Umbilical cord (tissue), 2 donors: ENCODE measurements at places on chromosomes 5 and 9.

DNA sequence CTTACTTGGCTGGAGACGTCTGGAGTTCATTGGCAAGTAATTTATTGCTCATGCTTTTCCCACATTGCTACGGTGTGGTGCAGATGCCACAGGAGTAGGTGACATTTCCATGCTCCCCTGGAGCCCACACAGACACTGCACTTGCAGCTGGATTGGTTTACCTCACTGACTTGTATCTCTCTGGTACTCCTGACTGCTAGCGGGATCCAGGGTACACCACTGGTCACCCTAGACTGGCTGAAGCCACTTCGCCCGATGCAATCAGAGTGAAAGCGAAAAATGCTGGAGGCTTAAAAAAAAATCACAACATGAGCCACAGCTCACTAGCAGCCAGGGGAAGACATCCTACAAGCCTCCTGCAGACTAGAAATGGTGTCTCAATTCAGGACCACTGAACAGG is 32.6 kb upstream of the SLIT3 start:
- DNase-seq = no peak

GRCh38 chr5:51273021-51273420 is 110.2 kb upstream of the ISL1 start:
- DNase-seq = no peak

GRCh38 chr5:128470663-128471062 is 67.4 kb downstream of the FBN2 start:
- DNase-seq = no peak

DNA sequence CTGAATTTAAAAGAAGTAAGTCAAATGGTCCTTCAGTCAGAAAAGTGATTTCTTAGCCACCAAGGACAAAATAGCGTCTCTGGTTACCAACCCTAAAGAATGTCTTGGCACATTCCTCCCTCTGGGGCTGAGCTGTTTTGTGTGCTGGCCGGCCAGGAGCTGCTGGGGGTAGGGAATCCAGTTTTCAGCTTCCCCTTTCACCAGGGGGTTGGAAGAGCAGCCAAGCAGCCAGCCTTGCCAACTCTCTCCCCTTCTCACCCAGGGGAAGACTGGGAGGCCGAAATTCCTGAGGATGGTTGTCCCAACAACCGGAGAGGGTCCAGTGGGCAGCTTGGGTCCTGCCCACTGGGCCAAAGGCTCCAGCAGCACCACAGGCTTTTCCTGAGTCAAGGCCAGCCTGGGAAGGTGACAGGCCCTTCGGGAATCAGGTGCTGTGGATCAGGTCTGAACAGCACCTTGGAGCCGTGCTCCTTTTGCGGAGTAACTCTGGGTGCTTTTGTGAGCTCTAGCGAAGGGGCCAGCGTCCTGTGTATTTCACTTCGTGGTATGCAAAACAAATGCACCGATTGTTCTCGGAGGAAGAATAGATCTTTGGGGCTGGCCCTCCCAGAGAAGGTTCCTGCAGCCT is 4.2 kb downstream of the WWC1 start:
- peak; percentile 55 for DNase-seq

DNA sequence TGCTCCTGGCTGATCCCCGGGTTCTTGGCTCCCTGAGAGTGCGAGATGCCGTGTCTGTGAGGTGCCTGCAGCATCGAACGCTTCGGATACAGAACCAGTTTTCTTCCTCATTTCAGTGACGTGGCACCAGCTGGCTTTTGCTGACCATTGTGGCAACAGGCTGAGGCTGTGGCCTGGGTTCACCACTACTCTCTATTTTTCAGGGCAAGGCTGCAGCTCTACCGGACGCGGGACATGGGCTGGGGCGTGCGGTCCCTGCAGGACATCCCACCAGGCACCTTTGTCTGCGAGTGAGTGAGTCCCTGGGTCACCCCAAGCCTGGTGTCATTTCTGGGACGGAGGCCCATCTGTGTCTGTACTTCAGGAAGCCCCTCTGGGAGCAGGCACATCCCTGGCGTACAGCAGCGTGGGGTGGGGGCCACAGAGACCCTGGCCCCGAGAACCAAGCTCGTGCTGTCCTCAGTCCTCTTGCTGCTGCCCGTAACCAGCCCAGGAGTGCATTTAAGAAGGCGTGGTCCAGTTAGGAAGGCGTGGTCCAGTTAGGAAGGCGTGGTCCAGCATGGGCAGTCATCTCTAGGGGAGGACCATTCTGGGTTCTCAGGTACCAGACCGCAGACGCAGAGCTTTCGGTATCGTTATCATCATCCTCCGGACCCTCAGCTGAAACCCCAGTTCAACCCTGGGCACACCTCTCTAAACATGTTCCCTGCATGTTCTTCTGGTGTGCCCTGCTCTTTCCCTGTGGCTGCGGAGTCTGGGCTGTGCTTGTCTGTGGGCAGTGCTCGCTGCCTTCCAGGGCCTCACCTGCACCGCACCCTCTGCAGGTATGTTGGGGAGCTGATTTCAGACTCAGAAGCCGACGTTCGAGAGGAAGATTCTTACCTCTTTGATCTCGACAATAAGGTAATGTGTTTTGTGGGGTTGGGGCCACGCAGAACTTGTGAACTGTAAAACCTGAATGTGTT is 60.1 kb upstream of the CACNA1B start:
- DNase-seq = no peak

GRCh38 chr9:133140606-133141005 is 19.6 kb upstream of the RALGDS start:
- DNase-seq = no peak

DNA sequence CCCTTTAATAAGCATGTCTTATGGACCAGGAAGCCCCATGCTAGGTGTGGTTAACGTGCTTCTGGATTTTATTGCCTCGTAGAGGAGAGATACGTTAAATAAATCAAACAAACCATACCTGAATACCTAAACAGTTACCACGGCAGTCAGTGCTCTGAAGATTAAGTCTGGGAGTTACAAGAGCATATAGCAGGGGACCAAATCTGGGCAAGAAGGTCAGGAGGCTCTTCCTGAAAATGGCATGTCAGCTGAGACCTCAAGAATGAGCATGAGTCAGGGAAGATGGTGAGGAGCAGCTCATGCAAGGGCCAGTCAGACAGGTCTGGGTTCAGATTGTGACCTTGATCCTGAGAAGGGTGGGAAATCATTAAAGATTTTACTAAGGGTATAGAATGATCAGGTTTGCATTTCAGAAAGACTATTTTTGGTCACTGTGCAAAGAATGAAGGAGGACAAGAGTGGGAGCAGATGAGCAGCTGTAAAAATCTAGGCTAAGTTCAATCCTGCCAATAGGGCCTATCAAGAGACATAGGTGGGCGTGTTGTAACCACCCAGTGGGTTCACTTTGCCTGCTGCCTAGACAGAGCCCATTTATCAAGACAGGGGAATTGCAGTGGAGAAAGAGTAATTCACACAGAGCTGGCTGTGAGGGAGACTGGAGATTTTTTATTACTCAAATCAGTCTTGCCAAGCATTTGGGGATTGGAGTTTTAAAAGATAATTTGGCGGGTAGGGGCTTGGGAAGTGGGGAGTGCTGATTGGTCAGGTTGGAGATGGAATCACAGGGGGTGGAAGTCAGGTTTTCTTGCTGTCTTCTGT is 4.8 kb upstream of the ZNF366 start:
- DNase-seq = no peak

DNA sequence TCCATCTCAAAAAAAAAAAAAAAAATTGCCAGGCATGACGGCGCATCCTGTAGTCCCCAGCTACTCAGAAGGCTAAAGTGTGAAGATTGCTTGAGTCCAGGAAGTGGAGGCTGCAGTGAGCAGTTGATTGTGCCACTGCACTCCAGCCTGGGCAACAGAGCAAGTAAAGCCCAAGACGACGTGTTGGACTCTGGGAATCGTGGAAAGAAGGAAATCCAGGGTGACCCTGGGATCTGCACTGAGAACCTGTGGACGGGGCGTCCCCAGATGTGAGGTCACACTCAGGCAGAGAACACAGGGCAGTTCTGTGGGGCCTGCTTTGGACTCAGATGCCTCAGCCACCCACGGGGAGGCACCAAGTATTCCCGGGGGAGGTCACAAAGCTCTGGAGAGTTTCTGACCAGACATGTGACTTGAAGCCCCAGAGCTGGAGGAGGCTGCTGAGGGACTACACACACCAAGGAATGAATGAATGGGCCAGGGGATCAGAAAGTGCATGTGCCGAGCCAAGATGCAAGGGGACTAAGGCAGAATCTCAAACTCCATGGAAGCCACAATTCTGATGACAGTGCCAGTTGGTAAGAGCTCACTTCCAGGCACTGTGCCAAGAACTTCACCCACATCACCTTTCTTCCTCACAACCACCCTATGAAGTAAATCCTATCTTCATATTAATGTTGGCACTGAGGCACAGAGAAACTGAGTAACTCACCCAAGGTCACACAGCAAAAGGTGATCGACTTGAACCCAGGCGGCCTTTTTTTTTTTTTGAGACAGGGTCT is 12.9 kb downstream of the DYNC2I2 start:
- DNase-seq = no peak

DNA sequence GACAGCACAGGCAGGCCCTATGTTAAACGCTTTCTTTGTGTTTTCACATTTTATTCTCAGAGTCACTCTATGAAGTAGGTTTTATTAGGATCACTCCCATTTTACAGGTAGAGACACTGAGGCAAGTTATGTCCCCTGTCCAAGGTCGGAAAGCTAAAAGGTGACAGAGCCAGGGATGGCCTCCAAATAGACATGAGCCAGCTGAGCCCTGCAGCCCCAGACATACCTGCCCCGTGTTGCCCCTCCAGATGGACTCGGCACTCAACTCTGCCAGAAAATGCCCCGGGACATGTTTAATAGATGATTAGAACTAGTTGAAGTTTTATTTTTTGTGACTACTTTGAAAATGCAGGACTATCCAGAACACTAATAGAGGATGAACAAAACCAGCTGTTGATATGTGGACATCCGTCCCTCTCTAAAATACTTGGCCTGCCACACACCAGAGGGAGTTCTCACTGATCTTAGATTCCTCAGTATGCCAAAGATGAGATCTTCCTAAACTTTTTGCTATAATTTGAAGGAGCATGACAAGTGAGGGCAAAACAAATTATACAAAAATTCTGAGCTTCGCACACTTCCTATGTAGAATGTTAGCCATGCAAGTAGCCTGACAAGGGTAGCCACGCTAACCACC is 258.6 kb upstream of the ADAMTS16 start:
- DNase-seq = no peak
